Activated T-helper 1 cell treated with anti-CD3 and anti-CD28 coated beads, Interleukin-12 subunit alpha, Interleukin-12 subunit beta, Interleukin-2, Interleukin-4 antibody, amounts not matched to agents 30 ng/mL and 10 ng/mL and 1 ng/mL, durations not matched to agents 14 hours and 24 hours and 36 hours (primary cell): ENCODE measurements at places on chromosomes 2 and 18. TPM values are rescaled to one million over a fixed set of nuclear protein-coding genes. Genes with fewer than 3 reads are reported as not detected.

DNA sequence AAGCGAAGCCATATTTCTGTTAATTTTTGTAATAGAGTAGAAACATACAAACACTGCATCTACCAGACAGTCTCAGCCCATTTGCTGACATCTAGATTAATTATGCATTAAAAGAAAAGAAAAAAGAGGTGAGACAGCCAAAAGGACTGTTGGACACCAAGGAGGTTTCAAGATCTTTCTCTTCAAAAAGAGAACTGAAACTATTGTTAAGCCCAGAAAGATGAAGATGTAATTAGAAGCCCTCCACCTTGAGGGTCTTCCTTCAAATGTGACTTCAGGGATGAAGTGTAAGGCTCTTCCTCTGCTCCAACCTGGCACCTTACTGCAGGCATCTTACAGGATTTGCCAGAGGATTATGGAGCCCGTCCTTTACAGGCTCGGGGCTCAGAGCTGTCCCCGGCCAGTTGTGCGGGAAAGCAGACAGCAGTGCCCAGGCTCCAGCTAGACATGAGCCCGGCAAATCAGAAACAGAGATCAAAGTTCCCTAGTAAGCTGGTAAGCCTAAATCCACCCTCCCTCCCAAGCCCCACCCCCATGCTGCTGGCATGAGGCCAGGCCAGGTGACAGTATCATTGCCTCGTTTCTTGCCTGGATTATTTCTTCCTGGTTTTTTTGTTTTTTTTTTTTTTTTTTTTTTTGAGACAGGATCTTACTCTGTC, 38.9 kb downstream of the ADI1 start:
- H3K4me1 ChIP-seq, result no peaks in the 10 kb centered on the region
- H3K4me3 ChIP-seq, result no peak overlapping the region
- no peaks in the 10 kb centered on the region for H3K27me3 ChIP-seq
- H3K36me3 ChIP-seq, result peaks cover 10% of the 10 kb centered on the region
- DNase-seq, result no peak
- no peak overlapping the region for H3K27ac ChIP-seq

GRCh38 chr2:105842555-105842954, 97.8 kb downstream of the NCK2 start:
- H3K27me3 ChIP-seq, result no peaks in the 10 kb centered on the region
- peaks cover 75% of the 10 kb centered on the region for H3K4me1 ChIP-seq
- no peak for DNase-seq
- H3K27ac ChIP-seq, result peak overlapping the region; percentile 91
- H3K4me3 ChIP-seq, result peak overlapping the region; percentile 24

DNA sequence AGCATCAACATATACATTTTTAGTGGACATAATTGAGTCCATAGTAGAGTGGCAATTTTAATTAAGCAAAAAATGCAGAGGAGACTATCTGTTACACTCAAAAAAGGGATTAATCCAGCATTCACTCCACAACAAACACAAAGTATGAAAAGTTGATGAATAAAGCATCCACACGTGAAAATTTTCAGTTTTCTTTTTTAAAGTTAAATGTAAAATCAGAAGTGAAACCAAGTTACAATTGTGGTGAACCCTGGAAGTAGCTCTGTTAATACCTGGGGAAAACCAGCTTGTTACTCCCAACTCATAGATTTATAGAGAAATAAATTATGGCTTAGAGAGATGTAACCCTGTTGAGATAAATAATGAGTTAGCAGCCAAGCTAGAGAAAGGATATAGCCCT, 807.8 kb downstream of the TRIB2 start:
- no peaks in the 10 kb centered on the region for H3K4me1 ChIP-seq
- no peaks in the 10 kb centered on the region for H3K27me3 ChIP-seq
- H3K36me3 ChIP-seq, result no peaks in the 10 kb centered on the region
- H3K27ac ChIP-seq, result no peak overlapping the region
- H3K4me3 ChIP-seq, result no peak overlapping the region

- H3K4me1 ChIP-seq, result peaks cover 29% of the 10 kb centered on the region
- H3K27ac ChIP-seq, result no peak overlapping the region
- no peak for DNase-seq
- peaks cover 5% of the 10 kb centered on the region for H3K36me3 ChIP-seq
Observed at GRCh38 chr18:48826271-48826670, 124.5 kb downstream of the SMAD7 start.

DNA sequence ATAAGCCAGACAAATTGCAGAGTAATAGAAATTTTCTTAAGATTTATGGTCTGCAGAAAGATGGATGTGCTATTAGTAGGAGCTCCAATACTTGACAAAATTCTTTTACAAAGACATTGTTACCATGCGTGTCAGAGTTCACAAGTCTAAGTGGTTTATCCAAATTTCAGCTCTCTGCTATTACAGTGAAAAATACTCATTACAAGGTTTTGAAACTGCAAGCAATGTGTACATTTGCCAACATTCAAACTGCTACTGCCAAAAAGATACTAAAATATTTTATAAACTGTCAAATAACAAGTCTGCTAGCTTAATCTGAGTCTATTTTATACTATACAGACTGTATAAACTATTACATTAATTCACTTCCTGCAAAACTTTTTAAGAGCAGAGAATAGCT, 1341.5 kb upstream of the ACVR2A start:
- no peaks in the 10 kb centered on the region for H3K27me3 ChIP-seq
- no peaks in the 10 kb centered on the region for H3K4me1 ChIP-seq
- H3K36me3 ChIP-seq, result no peaks in the 10 kb centered on the region
- no peak overlapping the region for H3K4me3 ChIP-seq
- no peak for DNase-seq

DNA sequence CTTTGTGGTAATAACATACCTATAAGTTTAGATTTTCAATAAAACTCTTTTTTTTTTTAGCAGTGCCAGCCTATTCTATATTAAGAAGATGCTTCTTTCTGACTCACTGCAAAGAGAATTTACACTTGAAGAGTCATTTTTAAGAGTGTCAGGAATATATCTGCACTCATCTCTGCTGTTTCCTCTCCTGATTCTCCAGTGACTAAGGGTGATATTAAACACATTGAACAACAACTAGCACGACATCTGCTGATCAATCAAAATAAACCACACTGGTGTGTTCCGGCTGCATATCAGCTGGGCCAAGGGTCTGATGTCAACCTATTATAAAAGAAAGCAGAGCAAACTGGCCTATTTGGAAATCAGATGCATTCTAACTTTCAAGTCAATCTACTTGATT, 15.0 kb downstream of the RAB27B start:
- H3K4me1 ChIP-seq, result no peaks in the 10 kb centered on the region
- no peak overlapping the region for H3K27ac ChIP-seq
- H3K27me3 ChIP-seq, result no peaks in the 10 kb centered on the region
- no peak for DNase-seq
- no peak overlapping the region for H3K4me3 ChIP-seq

CNDP1 gene
- total RNA-seq, result not detected in 2 replicates

PRSS56 gene
- not detected in 2 replicates for total RNA-seq

MFF gene
- 69.9 and 74.9 TPM in 2 replicates for total RNA-seq
